ENCODE measurements at places on chromosomes 1 and 21.

DNA sequence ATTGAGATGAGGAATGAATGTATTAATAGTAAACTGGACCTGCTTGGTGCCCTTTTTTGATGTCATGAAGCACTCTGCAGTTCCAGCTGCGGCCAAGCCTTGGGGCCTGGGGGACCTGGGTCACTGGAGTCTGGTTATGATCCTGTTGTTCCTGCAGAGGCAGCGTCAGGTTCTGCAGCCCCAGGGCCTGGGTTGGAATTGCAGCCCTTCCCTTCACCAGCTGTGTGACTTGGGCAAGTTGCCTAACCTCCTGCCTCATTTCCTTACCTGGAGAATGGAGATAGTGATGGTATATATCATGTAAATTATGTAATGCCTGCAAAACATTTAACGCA is 9.1 kb upstream of the ATP5PO start:
- no peak for DNase-seq

- no peak for DNase-seq
Observed at GRCh38 chr1:240613356-240614142, 1.6 kb upstream of the GREM2 start.

- no peak for DNase-seq
Observed at GRCh38 chr1:32695098-32695904, 7.3 kb downstream of the SYNC start.

DNA sequence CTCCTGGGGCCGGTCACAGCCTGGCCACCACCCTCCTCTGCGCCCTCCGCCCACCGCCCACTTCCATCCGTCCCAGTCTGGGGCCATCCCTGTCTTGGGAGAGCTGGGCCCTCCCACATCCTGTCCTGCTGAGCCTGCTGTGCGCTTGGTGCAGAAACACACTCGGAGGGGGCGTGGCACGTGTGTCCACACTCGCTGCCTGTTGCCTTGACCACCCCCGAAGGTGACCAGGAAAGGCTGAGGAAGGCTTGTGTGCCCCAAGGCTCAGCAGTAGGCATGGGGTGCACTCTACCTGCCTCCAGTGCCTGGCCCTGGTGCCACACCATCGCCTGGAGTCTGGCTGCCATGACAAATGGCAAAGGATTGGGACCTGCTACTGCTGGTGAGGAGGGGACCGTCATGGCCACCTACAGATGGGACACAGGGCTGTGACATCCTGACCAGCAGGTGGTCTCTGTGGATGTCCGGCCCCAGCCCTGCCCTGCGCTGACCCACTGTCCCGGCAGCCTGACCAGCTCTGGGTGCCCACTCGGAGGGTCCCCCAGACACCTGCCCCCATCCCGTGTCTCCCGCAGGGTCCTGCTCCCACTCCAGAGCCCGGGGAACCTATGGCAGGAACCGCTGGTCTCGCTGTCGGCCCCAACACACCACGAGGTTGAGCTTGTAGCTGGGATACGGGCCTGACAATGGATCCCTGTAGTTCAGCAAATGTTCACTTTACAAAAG is 23.2 kb upstream of the PTTG1IP start:
- DNase-seq: no peak

- no peak for DNase-seq
Observed at GRCh38 chr1:81158592-81158991, 642.1 kb upstream of the ADGRL2 start.

- DNase-seq: no peak
Observed at GRCh38 chr1:81756872-81757271, 43.9 kb upstream of the ADGRL2 start.

DNA sequence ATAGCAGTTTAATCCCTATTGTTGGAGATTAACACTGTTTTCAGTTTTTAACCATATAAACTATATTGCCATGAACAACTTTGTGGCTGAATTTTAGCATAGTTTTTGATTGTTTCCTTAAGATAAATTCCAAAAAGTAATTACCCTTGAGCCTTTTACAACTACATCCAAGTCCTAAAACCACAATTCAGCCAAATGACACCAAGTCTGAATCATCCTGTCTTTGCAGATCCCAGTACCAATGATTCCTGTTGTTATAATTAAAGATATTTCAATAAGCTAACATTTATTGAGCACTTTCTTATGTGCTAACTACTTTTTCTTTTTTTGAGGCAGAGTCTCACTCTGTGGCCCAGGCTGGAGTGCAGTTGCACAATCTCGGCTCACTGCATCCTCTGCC is 35.6 kb downstream of the IL23R start:
- no peak for DNase-seq

DNA sequence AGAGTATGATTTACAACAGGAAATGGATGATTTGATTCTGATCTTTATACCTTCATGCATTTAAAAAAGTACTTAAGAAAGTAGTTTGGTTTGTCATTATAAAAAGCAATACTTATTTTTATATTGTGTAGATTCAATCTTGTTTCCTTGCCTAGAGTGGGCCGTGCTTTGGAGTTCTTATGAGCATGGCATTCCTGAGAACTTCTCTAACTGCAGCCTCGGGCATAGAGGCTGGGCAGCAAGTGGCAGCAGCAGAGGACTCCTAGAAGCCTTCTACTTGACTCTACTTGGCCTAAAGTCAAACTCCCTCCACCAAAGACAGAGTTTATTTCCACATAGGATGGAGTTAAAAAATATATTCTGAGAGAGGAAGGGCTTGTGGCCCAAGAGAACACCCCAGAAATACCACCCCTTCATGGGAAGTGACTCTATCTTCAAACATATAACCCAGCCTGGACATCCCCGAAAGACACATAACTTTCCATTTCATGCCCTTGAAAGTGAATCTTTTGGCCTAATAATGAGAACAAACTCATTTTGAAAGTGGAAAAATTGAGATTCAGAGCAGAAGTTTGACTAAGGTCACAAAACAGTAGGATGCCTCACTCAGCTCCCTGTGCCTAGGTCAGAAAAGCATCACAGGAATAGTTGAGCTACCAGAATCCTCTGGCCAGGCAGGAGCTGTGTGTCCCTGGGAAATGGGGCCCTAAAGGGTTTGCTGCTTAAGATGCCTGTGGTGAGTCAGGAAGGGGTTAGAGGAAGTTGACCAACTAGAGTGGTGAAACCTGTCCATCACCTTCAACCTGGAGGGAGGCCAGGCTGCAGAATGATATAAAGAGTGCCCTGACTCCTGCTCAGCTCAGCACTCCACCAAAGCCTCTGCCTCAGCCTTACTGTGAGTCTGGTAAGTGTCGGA is at the start of gene IVL:
Gene IVL (plus strand): TSS at position 861 of the 916 bp plus-strand sequence. CDS start 1,252 bp downstream, outside the sequence.
- no peak for DNase-seq
